ENCODE measurements at places on chromosomes 2 and 18. TPM values are rescaled to one million over a fixed set of nuclear protein-coding genes. Genes with fewer than 3 reads are reported as not detected.

DNA sequence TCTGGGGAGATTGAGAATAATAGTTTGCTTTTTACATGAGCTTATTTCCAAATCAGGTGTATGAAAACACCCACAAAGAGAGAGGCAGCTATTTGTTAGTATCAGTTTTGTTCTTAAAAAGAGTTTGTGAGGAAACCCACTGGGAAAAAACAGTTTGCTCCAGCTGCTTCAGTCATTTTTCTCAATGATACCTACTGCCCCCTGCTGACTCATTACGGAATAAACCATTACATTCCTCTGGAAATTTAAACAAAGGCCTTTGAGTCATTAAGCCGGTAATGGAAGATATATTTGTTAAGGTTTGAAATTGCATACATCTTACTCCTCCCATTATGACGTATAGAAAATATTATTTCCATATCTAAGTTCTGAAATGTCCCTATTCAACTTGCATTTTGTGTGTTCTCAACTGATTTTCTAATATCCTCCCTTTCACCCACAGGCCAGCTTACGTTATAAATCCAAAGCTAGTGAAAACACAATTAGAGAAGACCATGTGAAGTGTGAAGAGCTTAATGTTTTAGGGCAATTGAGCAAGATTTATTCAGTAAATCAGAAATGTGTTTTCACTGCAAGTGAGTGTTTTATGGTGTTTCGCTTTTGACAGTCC, 761.6 kb downstream of the DSC3 start:
- no peak for DNase-seq
- no peak overlapping the region for H3K27ac ChIP-seq
- H3K27me3 ChIP-seq = no peaks in the 10 kb centered on the region
- no peaks in the 10 kb centered on the region for H3K4me1 ChIP-seq

GRCh38 chr18:63177919-63178821, 141.4 kb downstream of the BCL2 start:
- no peaks in the 10 kb centered on the region for H3K36me3 ChIP-seq
- DNase-seq = no peak
- peaks cover 73% of the 10 kb centered on the region for H3K4me1 ChIP-seq
- no peak overlapping the region for H3K27ac ChIP-seq
- H3K4me3 ChIP-seq = no peak overlapping the region

GRCh38 chr2:62207491-62207890, 11.6 kb downstream of the B3GNT2 start:
- no peaks in the 10 kb centered on the region for H3K27me3 ChIP-seq
- DNase-seq = no peak
- H3K4me3 ChIP-seq = no peak overlapping the region
- peaks cover 37% of the 10 kb centered on the region for H3K4me1 ChIP-seq
- H3K27ac ChIP-seq = no peak overlapping the region
- H3K36me3 ChIP-seq = peaks cover 10% of the 10 kb centered on the region

DNA sequence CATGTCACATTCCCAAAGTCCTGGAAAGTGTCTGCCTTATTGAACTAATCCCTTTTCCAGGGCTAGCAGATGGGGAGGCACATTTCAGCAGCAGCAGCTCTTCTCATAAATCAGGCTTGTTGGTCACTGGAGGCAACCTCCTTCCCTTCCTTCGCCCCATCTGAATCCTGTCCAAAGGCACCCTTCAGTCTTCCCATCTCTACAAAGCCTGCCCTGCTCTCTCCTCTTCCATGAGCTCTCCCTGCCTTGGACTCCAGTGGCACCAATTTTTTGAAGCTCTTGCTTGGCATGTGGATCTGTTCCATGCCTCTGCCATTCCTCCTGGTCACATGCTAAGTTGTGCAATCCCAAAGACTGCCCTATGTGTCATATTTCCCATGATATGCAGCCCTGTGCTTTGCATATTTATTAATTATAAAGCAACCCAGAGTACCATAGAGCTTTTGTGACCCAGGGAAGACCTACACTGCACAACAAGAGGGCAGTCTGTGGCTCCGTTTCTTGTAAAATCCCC, 70.3 kb downstream of the ANTXR1 start:
- no peak overlapping the region for H3K4me3 ChIP-seq
- H3K27me3 ChIP-seq = peaks cover 15% of the 10 kb centered on the region
- DNase-seq = no peak
- H3K27ac ChIP-seq = no peak overlapping the region
- no peaks in the 10 kb centered on the region for H3K4me1 ChIP-seq

DNA sequence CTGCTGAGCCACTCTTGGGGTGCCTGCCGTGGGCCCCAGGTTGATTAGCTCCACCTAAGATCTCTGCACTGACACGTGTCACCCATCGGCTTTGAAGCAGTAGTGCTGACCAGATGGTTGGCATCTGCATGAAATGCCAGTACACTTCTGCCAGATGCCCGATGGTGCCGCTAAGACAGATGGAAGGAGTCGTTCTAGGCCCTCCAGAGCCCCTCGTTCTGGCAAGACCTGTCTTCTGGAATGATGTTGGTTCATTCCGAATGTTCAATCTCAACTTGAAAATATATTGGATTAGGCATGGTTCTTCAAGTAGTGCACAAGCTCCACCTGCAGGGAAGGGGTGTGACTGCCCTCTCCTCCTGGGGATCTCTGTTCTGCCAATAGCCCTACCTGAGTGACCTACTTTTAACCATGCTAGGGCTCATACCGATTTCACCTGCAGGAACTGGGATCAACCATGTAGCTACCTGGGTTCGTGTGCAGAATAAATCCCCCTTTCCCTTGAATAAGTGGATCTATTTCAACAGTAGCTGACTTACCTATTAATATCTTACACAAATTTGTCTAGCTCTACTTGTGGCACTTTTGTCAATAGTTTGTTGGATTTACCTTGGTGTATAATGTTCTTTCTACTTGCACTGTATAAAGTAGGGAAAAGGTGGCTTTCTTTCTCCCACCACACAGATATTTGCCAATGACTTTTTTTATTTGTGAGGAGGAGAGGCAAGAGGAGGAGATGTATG, 342.6 kb downstream of the CTNNA2 start:
- no peak overlapping the region for H3K27ac ChIP-seq
- H3K4me3 ChIP-seq = no peak overlapping the region
- H3K4me1 ChIP-seq = no peaks in the 10 kb centered on the region

DNA sequence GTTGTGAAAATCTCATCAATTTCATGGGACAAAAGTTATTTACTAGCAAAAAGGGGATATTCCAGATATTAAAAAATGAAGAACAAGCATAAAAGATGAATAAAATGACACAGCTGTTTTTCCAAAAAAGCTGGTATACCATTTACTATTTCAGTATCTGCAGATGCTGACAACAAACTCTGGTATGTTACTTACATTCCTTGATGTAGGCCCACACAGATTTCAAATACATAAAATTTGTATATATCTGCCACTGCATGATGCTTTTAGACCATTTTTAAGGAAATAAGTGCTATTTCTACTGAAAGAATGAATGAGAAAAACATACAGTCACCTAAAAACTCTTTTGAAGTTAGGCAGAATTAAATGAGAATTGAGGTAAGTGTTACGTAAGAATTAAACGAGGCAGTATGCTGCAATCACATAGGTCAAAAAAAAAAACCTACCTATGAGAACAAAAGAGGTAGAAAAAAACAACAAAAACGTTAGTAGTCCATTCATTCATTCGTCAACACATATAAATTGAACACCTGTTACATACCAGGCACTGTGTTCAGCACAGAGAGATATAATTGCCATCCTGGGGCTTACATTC, 32.5 kb downstream of the ARL5A start:
- H3K4me1 ChIP-seq = no peaks in the 10 kb centered on the region
- peaks cover 7% of the 10 kb centered on the region for H3K36me3 ChIP-seq
- no peaks in the 10 kb centered on the region for H3K27me3 ChIP-seq
- H3K27ac ChIP-seq = no peak overlapping the region

DNA sequence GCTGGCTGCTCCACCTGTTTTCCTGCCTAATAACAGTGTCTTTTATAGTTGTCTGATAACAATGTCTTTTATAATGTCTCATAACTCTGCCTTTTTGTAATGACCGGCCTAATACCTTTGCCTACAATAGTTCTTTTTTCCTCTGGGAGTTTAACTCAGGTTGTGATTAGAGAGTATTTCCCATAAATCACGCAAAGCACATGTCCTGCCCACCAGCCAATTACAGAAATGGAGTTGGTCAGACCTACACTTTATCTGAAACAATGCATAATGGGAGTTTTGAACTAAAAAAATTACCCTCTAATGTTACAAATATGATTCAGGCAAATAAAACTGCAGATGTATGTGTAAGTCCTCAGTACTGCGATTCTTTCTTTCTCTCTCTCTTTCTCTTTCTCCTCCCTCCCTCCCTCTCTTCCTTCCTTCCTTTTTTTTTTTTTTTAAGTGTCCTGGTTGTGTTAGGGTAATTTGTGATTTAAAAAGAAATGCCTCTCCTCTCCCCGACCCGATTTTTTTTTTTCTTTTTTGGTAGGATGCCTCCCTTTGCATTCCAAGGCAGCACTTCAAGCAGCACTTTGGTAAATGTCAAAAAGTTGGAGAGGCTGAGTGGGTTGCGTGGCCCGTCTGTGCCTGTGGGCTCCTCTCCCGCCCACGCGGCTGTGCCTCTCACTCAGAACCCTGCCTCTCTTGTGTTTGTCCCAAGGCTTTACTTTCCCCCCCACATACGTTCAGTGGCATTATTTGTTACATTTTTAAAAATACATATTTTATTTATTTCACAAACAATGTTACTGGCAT, 147.3 kb downstream of the AGAP1 start:
- no peaks in the 10 kb centered on the region for H3K36me3 ChIP-seq
- no peak for DNase-seq
- peaks cover 3% of the 10 kb centered on the region for H3K27me3 ChIP-seq
- H3K27ac ChIP-seq = no peak overlapping the region
- no peak overlapping the region for H3K4me3 ChIP-seq
- H3K4me1 ChIP-seq = no peaks in the 10 kb centered on the region

- H3K27me3 ChIP-seq = no peaks in the 10 kb centered on the region
- no peaks in the 10 kb centered on the region for H3K4me1 ChIP-seq
- H3K4me3 ChIP-seq = no peak overlapping the region
- no peak overlapping the region for H3K27ac ChIP-seq
- H3K36me3 ChIP-seq = no peaks in the 10 kb centered on the region
Observed at GRCh38 chr2:18991177-18992168, 366.9 kb downstream of the OSR1 start.

DNA sequence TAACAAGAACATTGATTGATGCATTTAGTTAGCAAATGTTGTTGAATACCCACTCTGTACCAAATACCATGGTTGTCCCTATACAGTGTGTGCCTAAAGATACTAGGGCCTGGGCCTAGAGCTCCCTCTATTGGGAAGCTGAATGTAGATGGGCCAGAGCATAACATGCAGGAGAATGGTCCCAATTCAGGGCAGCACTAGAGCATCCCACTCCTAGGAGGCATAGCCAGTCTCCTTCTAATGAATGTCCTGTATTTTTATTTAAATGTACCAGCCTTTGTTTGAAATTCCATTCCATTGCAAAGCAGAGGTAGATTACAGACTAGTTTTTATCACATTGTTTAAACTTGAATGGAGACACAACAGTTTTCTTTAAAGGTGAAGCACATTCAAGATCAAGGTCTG, 90.6 kb downstream of the FEZ2 start:
- no peak overlapping the region for H3K4me3 ChIP-seq
- no peak overlapping the region for H3K27ac ChIP-seq
- no peaks in the 10 kb centered on the region for H3K36me3 ChIP-seq

GRCh38 chr2:144170179-144170578, 349.7 kb downstream of the ZEB2 start:
- no peak overlapping the region for H3K27ac ChIP-seq
- H3K4me3 ChIP-seq = no peak overlapping the region
- H3K4me1 ChIP-seq = no peaks in the 10 kb centered on the region
- no peaks in the 10 kb centered on the region for H3K36me3 ChIP-seq
- DNase-seq = no peak

DNA sequence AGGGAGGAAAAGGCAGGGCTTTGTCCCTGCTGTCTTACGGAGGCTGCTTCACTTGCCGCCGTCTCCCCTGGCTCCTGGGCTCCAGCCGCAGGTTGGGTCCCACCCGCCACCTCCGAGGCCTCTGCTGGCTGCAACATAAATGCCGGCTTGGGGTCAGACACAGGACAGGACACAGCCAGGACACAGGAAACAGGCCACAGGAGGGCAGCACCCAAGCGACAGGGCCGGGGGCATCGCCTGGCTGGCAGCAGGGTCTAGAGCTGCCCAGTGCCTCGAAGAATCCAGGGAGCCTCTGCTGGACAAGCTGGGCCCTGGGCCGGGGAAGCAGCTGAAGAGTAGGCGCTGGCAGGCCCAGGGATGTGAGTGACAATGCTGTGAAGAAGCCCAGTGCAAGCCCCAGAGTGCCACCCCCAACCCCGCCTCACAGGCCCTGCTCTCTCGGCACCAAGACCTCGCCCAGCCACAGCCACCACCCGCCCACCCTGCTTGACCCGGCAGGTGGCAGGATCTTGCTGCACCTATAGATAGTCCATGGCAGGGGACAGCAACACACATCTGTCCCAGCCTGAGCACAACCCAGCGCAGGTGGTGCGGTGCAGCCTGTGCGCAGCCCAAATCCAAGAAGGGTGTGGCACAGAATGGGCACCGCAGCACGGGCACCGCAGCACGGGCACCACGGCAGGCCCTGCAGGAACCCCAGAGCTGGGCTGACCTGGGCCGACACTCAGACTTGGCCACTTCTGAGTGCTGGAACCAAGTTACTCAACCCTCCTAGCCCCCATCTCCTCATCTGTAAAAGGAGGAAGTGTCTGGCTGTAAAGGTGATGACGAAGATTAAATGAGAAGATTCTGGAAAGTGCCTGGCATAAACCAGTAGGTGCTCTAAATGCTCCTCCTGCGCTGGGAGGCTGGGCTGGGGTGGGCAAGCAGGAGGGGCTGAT, 55.6 kb downstream of the BIN1 start:
- DNase-seq = no peak
- H3K27me3 ChIP-seq = no peaks in the 10 kb centered on the region
- peaks cover 32% of the 10 kb centered on the region for H3K36me3 ChIP-seq
- no peak overlapping the region for H3K4me3 ChIP-seq
- no peak overlapping the region for H3K27ac ChIP-seq

DNA sequence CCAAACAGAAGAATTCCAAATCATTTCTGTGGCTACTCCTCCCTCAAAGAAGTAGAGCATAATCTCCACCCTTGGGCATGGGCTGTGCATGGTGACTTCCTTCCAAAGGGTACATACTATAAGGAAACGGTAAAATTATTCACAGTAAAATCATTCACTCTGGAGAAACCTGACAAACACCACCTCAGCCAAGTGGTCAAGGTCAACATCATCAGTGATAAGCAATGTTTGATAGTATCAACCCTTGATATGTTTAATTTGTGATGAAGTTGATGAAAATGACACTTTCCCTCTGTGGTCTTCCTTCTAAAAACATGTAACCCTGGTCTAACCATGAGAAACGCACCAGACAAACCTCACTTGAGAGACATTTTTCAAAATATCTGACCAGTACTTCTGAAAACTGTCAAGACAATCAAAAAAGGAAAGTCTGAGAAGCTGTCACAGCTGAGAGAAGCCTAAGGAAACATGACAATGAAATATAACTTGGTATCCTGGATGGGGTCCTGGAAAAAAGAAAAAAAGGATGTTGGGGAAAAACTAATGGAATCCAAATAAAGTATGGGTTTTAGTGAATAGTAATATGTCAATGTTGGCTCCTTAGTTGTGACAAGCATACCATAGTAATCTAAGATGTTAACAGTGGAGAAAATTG, 9.4 kb upstream of the TXNDC2 start:
- H3K27me3 ChIP-seq = no peaks in the 10 kb centered on the region
- H3K36me3 ChIP-seq = no peaks in the 10 kb centered on the region

The IL36RN gene
- polyA plus RNA-seq = not detected

The HK2 gene
- polyA plus RNA-seq = 13.0 TPM

The UGT1A5 gene
- not detected for polyA plus RNA-seq

The LYPD6B gene
- 1.7 TPM for polyA plus RNA-seq
